Esophagus squamous epithelium (tissue), 5 donors: ENCODE measurements at places on chromosomes 2 and 18.

- H3K27me3 ChIP-seq: no peaks in the 10 kb centered on the region
- DNase-seq: no peak
- H3K36me3 ChIP-seq: peaks cover 36% of the 10 kb centered on the region
- peaks cover 26% of the 10 kb centered on the region for H3K4me1 ChIP-seq
- no peak overlapping the region for H3K27ac ChIP-seq
Observed at GRCh38 chr2:111999809-112000208, 55.3 kb upstream of the TMEM87B start.

DNA sequence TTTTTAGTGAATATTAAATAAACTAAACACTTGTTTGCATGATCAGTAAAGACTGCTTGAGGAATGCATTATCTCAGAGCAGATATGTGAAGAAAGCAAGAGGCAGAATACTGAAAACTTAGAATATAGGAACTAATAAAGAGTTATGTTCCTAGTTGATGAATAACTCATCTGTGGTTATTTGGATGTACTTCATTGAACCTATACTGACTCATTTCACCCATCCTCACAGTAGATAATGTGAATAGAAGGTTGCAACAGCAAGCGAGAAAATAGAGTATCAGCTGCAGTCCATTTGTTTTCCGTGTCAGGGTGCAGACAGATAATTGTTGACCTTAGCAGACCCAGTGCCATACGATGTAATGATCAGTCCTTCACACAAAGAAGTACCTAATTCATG is 945.7 kb upstream of the LRRTM1 start:
- no peak overlapping the region for H3K27ac ChIP-seq
- no peak for DNase-seq

GRCh38 chr18:23209031-23209430 is 73.7 kb downstream of the CABLES1 start:
- peaks cover 4% of the 10 kb centered on the region for H3K4me1 ChIP-seq
- no peak overlapping the region for H3K27ac ChIP-seq
- no peak overlapping the region for H3K4me3 ChIP-seq
- DNase-seq: no peak
- H3K36me3 ChIP-seq: no peaks in the 10 kb centered on the region

DNA sequence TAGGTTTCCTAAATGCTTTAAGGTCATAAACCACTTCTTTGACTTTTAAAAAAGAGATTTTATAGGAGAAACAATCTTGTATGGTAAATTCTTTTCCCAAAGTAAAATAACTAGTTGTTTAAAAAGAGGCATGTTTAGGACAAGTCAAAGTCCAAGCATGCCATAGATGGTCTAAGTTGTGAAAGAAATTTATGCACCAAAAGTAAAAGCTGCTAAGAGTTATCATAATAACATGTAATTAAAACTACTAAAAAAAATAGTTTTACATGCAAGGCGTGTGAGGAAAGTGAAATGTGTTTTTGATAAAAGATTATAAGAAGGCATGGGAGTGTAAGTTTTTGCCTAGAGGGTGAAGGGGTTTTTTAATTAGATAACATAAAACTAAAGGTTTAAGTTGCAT is 22.5 kb downstream of the FAM210A start:
- H3K36me3 ChIP-seq: no peaks in the 10 kb centered on the region
- H3K4me3 ChIP-seq: no peak overlapping the region
- H3K27me3 ChIP-seq: no peaks in the 10 kb centered on the region
- no peaks in the 10 kb centered on the region for H3K4me1 ChIP-seq

DNA sequence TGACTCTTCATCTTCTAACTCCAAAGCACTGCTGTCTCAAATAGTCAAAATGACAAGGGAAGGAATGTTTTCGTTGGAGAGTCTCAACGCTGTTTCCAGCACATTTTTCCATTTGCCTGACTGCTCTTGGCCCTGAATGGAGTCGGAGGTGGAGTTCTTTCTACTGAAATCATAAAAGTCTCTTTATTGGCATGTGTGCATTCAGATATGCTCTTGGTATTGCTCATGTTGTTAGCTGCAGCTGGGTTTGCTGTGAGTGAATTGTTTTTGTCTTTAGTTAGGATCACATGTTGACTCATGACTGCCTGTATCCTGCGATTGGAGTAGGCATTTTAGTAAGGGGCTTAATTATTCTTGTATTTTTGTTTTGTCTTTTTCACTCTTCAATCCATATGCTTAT is 16.8 kb downstream of the TMEM17 start:
- H3K36me3 ChIP-seq: no peaks in the 10 kb centered on the region
- H3K27ac ChIP-seq: no peak overlapping the region
- no peak for DNase-seq
- H3K4me1 ChIP-seq: peaks cover 15% of the 10 kb centered on the region
- H3K4me3 ChIP-seq: no peak overlapping the region

DNA sequence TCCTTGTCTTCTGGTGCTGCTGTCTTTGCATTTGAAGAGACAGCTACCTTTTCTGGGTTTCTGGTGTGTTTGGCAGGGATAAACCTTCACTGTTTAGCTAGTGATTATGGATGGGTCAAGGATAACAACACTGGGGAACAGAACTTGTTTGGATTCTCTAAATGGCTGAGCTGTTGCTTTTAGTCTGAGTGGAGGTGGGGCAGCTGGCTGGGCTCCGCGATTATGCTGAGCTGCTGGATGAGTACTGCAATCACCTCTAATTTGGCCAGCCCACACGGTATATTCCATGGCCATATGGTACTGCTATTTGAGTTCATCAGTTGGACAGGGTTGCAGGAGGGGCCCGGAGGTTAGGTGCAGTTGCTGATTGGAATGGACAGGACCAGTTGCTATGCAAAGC is 361.6 kb upstream of the TFPI start:
- no peak overlapping the region for H3K27ac ChIP-seq
- no peaks in the 10 kb centered on the region for H3K4me1 ChIP-seq
- H3K36me3 ChIP-seq: no peaks in the 10 kb centered on the region
- DNase-seq: no peak

DNA sequence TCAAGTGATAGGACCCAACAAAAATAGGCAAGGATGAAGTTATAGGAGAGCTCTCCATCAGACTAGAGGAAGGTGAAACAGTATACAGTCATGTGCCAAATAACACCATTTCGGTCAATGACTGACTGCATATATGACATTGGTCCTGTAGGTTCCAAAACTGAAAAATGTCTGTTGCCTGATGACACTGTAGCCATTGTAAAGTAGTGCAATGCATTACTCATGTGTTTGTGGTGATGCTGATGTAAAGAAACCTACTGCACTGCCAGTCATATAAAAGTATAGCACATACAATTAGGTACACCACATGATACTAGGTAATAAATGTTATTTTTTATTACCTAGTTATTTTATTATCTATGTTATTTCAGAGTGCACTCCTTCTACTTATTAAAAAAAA is 147.9 kb downstream of the GREB1L start:
- DNase-seq: no peak
- H3K36me3 ChIP-seq: no peaks in the 10 kb centered on the region
- peaks cover 67% of the 10 kb centered on the region for H3K27me3 ChIP-seq

DNA sequence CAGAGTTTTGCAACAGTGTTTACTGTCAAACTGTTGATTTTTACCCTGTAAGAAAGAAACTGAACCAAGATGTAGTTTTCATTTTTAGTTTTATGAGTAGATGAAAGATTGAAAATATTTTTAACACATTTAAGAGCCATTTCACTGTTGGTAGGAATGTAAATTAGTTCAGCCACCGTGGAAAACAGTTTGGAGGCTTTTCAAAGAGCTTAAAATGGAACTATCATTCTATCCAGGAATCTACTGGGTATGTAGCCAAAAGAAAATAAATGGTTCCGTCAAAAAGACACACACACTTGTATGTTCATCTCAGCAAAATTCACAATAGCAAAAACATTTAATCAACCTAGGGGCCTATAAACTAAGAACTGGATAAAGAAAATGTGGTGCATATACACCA is 729.8 kb upstream of the CDH7 start:
- H3K27me3 ChIP-seq: no peaks in the 10 kb centered on the region
- no peaks in the 10 kb centered on the region for H3K36me3 ChIP-seq
- DNase-seq: no peak
- H3K27ac ChIP-seq: no peak overlapping the region

- peak overlapping the region; percentile 41 for H3K27ac ChIP-seq
- no peaks in the 10 kb centered on the region for H3K27me3 ChIP-seq
- DNase-seq: no peak
- peaks cover 22% of the 10 kb centered on the region for H3K4me1 ChIP-seq
Observed at GRCh38 chr2:46521215-46521683, 41.9 kb downstream of the TMEM247 start.

GRCh38 chr2:84946204-84947009 is 24.6 kb upstream of the KCMF1 start:
- H3K4me3 ChIP-seq: peak overlapping the region; percentile 3
- no peak for DNase-seq
- H3K36me3 ChIP-seq: no peaks in the 10 kb centered on the region
- H3K27me3 ChIP-seq: no peaks in the 10 kb centered on the region
- peaks cover 6% of the 10 kb centered on the region for H3K4me1 ChIP-seq
- H3K27ac ChIP-seq: peak overlapping the region; percentile 87

GRCh38 chr2:22281033-22281432 is 1103.9 kb upstream of the KLHL29 start:
- H3K36me3 ChIP-seq: no peaks in the 10 kb centered on the region
- H3K4me3 ChIP-seq: no peak overlapping the region
- no peaks in the 10 kb centered on the region for H3K4me1 ChIP-seq
- H3K27ac ChIP-seq: no peak overlapping the region

DNA sequence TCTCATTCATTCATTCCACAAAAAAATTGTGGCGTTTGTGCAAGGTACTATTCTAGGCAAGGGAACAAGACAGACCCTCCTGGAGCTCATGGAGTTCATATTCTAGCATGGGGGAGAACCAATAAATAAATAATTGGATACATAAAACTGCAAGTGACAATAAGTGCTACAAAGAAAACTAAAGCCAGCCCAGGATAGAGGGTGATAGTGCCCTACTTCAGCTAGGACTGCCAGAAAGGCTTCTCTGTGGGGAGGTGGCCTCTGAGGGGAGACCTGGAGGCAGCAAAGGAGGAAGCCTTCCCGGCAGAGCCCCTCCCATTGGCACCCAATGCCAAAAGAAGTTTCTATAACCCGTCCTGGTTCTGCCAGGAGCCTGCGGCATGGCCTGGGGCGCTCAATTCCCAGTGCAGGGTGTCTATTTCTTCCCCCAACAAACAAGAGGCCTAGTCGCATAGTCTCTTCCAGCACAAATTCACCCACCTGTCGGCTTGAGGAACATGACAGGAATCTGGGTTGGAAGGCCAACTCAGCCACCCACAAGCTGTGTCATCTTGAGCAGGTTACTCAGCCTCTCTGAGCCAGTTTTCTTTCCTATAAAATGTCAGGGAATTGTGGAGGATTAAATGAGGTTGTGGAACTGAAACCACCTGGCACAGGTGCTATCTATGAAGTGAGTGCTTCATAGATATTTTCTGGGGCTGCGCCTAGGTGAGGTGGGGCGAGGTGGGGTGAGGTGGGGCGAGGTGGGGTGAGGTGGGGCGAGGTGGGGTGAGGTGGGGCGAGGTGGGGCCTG is 94.3 kb downstream of the ZFP36L2 start:
- no peaks in the 10 kb centered on the region for H3K27me3 ChIP-seq
- no peak for DNase-seq
- H3K36me3 ChIP-seq: no peaks in the 10 kb centered on the region

DNA sequence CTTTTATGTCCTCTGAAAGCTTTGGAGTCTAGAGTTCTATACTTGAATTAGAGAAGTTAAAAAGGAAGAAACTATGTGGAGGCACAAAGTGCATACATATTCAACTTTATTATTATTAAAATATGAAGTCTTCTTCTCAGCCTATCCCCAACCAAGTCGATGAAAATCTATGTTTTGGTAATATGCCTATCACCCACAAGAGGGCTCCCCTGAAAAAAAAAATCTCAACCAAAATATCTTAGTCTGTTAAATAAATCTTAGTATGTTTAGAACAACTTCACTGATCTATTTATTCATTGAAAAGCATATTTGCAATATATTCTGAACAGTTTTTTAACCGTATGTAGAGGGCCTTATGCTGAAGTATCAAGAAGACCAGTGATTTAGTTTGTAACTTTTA is 804.5 kb downstream of the TDRD15 start:
- no peak overlapping the region for H3K4me3 ChIP-seq
- no peaks in the 10 kb centered on the region for H3K4me1 ChIP-seq
- no peaks in the 10 kb centered on the region for H3K36me3 ChIP-seq
- DNase-seq: no peak
- no peak overlapping the region for H3K27ac ChIP-seq
